ENCODE measurements at places on chromosomes 12 and 14. TPM values are rescaled to one million over a fixed set of nuclear protein-coding genes. Genes with fewer than 3 reads are reported as not detected.

DNA sequence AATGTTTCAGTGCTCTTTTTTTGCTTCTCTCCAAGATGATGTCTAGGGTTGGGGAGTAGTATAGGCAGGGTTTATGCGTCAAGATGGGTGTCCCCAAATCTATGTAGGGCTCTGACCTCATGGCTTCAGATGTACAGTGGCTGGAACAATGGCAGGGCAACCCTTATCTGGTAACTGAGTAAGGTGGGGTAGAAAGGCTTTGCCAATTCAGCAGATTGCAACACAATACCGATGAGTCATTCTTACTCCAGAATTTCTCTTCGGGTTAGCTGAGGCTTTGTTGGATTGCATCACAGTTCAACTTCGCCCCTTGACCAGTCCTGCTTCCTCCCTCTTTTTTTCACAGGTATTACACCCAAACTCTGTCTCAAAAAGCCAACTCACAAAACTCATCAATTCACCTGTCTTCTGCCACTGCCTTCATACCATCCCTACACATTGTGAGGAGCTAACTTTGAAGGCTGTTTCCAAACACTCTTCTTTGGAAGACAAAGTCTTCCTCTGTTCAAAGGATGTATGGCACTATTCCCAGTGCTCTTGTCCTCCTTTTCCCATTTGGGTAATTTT lies 190.2 kb upstream of the CNOT2 start:
- DNase-seq, result peak; percentile 1

DNA sequence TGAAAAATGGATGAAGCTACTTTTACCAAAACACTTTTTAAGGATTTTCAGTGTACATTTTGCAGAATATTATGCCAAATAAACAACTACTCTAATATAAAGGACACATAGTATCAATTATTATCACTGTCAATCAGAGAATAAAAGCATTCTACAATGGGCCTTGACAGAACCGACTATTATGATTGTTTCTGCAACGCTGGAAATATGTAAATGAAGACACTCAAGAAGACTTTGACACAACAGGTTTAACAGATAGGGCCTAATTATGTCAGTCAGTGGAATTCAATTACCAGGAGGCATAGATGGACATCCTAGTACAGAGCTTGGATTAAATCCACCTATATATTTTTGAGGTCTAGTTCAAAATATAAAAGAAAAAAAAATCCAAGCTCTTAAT lies 58.7 kb upstream of the SOX5 start:
- no peak for DNase-seq

GRCh38 chr12:127121494-127122084 lies 1145.4 kb upstream of the TMEM132C start:
- no peak for DNase-seq

The VDR gene
- total RNA-seq, result under 0.01 TPM
